ENCODE measurements at places on chromosomes 5 and 9.

DNA sequence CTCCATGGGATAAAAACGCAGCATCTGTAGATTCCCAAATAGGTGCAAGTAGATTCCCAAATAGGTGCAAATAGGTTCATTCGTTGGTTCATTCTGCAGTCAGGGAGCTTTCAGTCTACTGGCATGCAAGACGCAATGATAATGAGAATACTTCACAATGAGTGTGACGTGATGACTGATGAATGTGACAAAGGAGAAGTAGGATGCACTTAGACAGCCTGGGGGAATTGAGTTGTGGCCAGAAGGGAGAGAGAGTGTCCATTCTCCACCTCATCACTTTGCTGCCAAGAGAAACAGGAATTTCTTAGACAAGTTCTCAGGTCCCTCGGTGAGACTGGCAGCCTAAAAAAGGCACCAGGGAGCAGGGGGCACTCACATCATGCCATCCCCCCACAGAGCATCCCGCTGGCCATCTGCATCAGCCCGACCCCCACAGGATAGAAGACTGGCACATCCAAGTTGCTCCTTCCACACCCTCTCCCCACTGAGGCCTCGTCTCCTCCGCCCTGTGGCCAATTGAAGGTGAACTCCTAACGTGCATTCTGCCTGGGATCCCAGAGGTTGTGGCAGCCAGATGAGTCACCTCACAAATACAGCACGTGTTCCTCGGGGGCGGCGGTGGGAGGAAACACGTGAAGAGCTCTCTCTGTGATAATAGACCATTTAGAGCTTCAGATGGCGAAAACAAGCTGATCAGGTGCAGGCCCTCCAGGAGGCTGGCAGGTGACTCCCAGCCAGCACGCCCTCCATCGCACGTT lies 19.9 kb upstream of the KCNIP1 start:
- no peaks in the 10 kb centered on the region for H3K36me3 ChIP-seq
- no peaks in the 10 kb centered on the region for H3K4me1 ChIP-seq
- H3K4me3 ChIP-seq: no peak overlapping the region
- peaks cover 2% of the 10 kb centered on the region for H3K27me3 ChIP-seq
- DNase-seq: no peak

DNA sequence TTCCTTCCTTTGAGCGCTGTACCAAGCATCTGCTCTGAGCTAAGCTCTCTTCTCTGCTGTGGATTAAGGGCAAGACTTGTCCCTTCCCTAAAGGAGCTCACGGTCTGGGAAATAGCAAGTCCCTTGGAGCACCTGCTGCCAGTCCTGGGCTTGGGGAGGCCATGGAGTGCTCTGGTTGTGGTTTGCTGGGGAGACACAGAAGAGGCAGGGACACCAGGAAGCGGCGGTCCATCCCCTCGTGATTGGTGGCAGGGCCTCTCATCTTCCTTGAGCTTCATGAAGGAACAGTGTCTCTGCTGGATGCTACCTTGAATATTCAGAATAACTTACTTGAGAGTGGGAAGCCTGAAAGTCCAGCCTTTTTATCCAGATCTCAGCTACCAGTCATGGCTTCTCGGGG lies 35.3 kb downstream of the COL5A1 start:
- DNase-seq: no peak
- H3K4me1 ChIP-seq: no peaks in the 10 kb centered on the region
- no peaks in the 10 kb centered on the region for H3K27me3 ChIP-seq
- H3K36me3 ChIP-seq: no peaks in the 10 kb centered on the region

DNA sequence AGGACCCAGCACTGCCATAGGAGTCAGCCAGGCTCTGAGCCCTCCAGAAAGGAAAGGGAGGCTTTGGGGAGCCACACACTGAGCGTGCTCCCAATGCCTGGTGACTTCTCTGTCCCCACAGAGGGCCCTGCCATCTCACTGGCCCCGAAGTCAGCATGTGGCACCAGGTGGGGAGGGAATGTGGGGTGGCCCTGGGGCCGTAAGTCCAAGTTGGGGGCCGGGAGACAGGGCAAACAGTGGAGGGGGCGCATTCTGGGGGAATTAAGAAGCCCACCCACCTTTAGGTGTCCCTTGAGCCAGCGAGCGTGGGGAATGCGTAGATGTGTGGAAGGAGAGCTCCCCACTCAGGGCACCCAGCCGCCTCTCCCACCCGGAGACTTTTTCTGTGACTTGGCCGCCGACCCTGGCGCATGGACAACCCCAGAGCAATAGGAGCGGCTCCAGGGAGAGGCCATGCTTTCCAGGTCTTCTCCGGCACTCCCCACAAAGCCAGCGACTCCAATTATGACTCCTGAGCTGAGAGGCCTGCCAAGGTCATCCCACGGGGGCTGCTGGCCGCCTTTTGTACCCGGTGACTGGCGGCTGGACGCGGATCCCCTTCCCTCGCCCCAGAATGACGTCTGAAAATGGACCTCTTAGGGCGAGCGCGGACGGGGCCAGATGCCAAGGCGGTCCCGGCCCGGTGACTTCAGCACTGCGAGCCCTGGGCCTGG lies 9.8 kb downstream of the IRX1 start:
- peaks cover 10% of the 10 kb centered on the region for H3K4me1 ChIP-seq
- H3K27me3 ChIP-seq: peaks cover 100% of the 10 kb centered on the region
- no peak overlapping the region for H3K4me3 ChIP-seq
- no peaks in the 10 kb centered on the region for H3K36me3 ChIP-seq
- DNase-seq: no peak

DNA sequence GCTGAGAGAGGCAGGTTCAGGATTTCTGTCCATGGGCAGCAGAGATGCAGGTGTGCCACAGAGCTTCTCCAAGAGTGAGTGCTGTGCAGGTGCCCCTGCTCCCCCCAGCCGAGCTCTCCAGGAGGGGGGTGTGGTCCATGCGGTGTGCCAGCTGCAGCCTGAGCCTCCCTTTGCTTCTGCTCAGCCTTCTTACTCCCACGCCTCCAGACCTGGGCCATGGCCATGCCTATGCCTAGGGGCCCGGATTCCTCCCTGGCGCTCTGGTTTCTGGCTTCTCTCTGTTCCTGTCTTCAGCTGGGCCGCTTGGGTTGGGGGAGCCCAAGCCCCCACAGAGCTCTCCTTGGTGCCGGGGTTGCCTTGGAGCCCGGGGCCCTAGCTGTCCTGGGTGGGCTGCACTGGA lies 133.3 kb downstream of the CACNA1B start:
- no peaks in the 10 kb centered on the region for H3K4me1 ChIP-seq
- H3K4me3 ChIP-seq: no peak overlapping the region
- H3K36me3 ChIP-seq: no peaks in the 10 kb centered on the region
- no peak for DNase-seq
- no peaks in the 10 kb centered on the region for H3K27me3 ChIP-seq

GRCh38 chr9:88237479-88237961 lies 99.2 kb upstream of the SPATA31C2 start:
- H3K27ac ChIP-seq: no peak overlapping the region
- no peak for DNase-seq
- no peaks in the 10 kb centered on the region for H3K36me3 ChIP-seq
- H3K4me3 ChIP-seq: no peak overlapping the region
- peaks cover 8% of the 10 kb centered on the region for H3K4me1 ChIP-seq

DNA sequence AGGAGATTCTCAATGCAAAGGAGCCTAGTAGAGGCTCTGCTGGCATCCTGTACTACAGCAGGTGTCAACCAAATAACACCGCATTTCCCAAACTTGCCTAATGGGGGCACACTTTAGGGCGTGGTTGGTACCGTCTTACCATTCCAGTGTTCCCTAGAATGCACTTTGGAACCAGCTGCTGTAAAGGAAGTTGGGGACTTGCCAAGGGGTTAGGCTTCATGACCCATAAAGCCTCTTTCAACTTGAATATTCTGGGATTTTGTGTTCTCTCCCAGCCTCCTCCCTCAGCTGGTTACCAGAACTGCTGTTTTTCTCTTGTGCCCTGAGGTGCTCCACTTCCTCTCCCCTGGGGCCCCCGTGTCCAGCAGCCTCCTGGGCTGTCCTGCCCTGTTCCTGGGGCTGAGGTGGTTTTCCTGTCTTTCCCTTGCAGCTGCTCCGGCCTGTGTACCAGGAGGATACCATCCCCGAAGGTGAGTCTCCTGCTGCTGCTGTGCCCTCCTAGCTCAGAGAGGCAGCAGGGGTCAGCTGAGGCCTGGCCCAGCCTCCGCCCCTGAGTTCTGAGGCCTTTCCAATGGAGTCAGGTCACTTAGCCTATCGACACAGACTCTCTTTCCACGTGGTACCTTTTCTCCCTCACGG lies 44.7 kb downstream of the RGS3 start:
- no peaks in the 10 kb centered on the region for H3K36me3 ChIP-seq
- DNase-seq: no peak
- no peaks in the 10 kb centered on the region for H3K27me3 ChIP-seq
- H3K27ac ChIP-seq: no peak overlapping the region
- no peak overlapping the region for H3K4me3 ChIP-seq
- peaks cover 12% of the 10 kb centered on the region for H3K4me1 ChIP-seq

DNA sequence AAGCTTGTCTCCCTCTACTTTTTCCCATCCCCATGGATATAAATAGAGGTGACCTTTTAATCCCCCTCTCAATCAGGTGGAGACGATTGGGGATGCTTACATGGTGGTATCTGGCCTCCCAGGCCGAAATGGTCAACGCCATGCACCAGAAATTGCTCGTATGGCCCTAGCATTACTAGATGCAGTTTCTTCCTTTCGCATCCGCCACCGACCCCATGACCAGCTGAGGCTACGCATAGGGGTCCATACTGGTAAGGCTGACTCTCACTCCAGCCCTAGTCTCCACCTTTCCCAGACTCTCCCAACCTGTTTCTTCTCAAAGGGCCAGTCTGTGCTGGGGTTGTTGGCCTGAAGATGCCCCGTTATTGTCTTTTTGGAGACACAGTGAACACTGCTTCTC lies 3.6 kb downstream of the SPAG8 start:
- peaks cover 30% of the 10 kb centered on the region for H3K4me1 ChIP-seq
- no peak overlapping the region for H3K27ac ChIP-seq
- H3K27me3 ChIP-seq: no peaks in the 10 kb centered on the region
- no peak overlapping the region for H3K4me3 ChIP-seq

- H3K36me3 ChIP-seq: no peaks in the 10 kb centered on the region
- H3K4me1 ChIP-seq: no peaks in the 10 kb centered on the region
Observed at GRCh38 chr5:175717837-175718236, 60.0 kb downstream of the HRH2 start.

DNA sequence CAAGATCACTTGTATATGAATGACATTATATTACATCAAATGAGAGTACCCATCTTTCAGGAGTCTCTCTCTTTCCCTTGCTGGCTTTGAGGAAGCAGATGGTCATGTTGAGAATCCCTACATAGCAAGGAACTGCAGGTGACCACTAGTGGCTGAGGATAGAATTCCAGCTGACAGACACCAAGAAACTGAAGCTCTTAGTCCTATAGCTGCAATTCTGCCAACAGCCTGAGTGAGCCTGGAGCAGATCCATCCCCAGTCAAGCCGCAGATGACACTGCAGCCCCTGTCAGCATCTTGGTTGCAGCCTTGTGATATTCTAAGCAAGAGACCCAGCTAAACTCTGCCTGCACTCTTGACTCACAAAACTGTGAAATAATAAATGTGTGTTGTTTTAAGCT lies 531.5 kb downstream of the CSNK1G3 start:
- DNase-seq: no peak
- no peaks in the 10 kb centered on the region for H3K36me3 ChIP-seq
- no peaks in the 10 kb centered on the region for H3K27me3 ChIP-seq
- no peaks in the 10 kb centered on the region for H3K4me1 ChIP-seq

DNA sequence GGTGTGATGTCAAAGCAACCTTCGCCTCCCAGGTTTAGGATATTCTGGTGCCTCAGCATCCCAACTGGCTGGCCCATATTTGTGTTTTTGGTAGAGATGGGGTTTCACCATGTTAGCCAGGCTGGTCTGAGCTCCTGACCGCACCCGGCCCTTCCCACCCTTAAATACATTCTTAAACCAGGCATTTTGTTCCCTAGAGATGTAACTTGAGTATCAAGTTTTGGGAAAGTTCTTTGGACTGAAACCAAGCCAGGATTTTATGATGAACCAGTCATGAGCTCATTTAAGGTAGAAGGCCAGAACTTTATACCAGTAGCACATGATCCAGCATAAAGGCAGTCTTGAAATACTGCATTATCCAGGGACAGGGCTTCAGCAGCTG lies 3.5 kb downstream of the RPL7A start:
- H3K27ac ChIP-seq: no peak overlapping the region
- no peaks in the 10 kb centered on the region for H3K27me3 ChIP-seq
- DNase-seq: no peak
- H3K4me1 ChIP-seq: peaks cover 18% of the 10 kb centered on the region
- H3K36me3 ChIP-seq: peaks cover 54% of the 10 kb centered on the region

DNA sequence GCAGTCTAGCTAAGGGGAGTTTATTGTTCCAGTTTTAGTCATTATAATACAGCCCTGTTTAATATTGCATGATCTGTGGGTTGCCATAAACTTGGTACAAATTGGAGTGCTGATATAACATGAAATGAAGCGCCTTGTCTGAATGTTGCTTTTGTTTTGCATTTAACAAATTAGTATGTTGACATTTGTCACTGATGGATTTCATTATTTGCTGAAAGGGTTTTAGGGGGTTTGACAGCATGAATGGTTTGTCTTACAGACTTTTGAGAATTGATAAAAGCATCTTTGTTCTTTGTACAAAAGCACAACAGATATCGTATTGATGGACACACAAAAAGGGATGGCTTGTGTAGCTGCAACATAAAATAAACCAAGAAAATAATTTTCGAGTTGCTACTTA lies 178.3 kb downstream of the AOPEP start:
- peaks cover 10% of the 10 kb centered on the region for H3K4me1 ChIP-seq
- H3K27me3 ChIP-seq: no peaks in the 10 kb centered on the region
- H3K36me3 ChIP-seq: no peaks in the 10 kb centered on the region
- H3K4me3 ChIP-seq: no peak overlapping the region

All from thymus (tissue), 14 donors.